OCI-LY7 (cell line): ENCODE measurements at places on chromosomes 11 and 22. TPM values are rescaled to one million over a fixed set of nuclear protein-coding genes. Genes with fewer than 3 reads are reported as not detected.

DNA sequence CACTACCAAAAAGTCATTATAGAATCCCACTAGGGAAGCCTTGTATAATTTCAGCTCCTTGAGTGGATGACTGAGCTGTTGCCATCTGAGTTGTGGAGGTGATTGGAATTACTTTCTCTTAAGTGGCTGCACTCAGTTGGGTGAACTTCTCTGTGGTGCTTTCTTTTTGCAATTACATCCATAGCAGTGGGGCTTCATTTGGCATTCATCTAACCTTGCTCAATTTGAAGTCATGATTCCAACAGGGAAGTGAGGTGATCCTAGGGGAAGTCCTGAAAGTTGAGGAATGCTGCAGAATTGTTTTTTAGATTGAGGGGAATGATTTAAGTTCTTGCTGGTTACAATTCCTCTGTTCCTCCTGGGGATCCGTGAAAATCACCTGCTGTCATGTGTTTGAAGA is 39.6 kb downstream of the ARHGAP42 start:
- no peak for DNase-seq

- no peak for DNase-seq
Measured at GRCh38 chr11:77370217-77370616, 68.7 kb upstream of the GDPD4 start.

GRCh38 chr22:45971408-45972028 is 5.4 kb downstream of the WNT7B start:
- DNase-seq: no peak

DNA sequence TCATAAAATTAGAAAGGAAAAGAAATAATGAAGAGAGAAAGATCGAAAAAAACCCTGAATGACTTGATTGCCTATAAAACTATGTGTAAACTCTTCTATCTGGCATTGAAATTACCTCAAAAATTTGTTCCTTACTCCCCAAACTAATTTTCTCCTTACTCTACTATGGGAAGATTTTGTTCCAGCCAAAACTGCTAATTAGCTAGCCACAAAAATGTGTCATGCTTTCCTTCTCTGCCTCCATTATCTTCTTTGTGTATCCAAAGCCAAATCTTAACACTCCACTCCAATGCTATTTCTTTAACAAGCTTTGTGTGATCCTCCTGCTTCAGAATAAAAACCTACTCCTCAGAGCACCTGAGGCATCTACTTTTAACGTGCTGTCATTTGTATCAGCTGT is 831.2 kb downstream of the METTL15 start:
- DNase-seq: no peak

DNA sequence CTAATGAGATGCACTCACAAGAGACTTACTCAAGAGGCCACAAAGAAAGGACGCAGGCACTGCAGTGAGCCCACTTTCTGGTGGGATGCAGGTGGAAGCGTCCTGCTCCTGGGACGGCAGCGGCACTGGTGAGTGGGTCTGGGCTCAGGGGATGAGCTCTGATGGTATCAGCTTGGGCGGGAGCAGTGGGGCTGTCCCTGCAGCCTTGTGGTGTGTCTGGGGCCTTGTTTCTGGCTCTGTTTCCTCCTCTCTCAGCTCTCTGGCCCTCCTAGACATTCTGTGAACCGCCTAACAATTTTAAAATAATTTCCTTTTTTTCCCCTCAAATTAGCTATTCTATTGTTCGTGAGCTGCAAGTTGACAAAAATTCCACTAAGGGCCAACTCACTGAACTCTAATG is 8.8 kb upstream of the ST14 start:
- DNase-seq: no peak

GRCh38 chr22:35887296-35887875 is 141.2 kb downstream of the RBFOX2 start:
- DNase-seq: no peak

GRCh38 chr22:23058063-23058462 is 12.3 kb upstream of the GNAZ start:
- DNase-seq: no peak

DNA sequence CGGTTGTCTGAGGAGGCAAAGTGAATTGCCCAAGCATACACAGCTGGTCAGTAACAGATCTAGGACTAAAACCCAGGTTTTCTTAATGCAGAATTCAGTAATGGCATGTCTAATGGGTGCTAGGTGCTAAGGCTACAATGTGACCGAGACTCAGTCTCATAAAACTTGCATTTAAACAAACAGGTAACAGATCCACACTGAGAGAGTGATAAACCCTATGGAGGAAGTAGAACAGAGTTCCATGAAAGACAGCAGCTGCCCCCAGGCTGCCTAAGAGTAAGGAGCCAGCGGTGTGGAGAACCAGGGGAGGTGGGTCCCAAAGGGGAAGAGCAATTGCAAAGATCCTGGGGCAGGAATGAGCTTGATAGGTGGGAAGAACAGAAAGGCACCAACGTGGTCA is 27.3 kb downstream of the MMP13 start:
- DNase-seq: no peak

DNA sequence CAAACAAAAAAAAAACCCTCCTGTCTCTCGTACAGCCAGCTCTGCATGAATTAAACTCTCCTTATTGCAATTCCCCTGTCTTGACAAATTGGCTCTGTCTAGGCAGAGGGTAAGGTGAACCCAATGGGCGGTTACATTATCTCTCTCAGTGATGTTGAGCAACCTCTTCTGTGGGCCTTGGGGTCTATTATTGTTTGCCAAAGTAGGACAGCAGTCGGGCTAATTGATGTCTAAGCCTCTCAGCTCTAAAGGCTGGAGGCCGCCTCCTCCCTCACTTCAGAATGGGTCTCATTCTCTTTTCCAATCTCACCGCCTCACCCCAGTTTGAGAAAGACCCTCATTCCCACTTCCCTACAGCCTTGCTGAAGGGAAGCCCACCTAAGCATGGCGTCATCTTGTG is 1.3 kb upstream of the SLC25A45 start:
- DNase-seq: no peak

- DNase-seq: no peak
Measured at GRCh38 chr11:95641495-95641894, 148.1 kb downstream of the FAM76B start.

DNA sequence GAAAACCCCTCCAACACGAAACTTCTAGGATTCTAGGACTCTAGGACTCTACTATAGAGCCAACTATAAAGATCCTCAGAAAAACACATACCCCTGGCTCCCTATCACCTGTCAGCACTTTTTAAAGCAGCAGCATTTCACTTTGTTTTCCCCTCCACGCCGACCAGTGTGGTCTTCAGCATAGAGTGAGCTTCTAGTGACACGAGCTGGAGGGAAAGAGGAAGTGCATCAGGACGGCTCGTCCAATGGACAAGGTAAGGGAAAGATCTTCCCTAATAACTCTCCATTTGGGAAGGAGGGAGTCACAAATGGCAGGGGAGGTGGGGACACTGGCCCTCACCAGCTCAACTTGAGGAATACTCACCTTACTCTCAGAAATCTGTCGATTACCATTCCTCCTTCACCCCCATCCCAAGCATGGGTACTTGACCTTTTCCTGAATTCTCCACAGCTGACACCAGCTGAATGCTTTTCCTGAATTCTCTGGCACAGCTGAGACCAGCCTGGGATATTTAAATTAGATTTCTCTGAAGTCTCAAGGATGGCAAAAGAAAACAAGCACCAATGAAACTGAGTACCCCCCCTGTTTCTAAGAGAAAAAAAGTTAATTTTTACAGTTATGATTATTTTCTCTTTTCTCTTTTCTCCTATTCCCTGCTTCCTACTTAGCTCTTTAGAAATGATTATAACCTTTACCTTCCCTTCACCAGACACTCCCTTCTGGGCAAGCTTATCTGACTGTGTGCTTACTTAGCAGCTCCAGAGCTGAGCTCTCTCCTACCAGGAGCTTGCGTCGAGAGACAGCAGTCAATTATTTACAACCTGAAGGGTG is 33.3 kb upstream of the NNMT start:
- DNase-seq: peak; percentile 50

DNA sequence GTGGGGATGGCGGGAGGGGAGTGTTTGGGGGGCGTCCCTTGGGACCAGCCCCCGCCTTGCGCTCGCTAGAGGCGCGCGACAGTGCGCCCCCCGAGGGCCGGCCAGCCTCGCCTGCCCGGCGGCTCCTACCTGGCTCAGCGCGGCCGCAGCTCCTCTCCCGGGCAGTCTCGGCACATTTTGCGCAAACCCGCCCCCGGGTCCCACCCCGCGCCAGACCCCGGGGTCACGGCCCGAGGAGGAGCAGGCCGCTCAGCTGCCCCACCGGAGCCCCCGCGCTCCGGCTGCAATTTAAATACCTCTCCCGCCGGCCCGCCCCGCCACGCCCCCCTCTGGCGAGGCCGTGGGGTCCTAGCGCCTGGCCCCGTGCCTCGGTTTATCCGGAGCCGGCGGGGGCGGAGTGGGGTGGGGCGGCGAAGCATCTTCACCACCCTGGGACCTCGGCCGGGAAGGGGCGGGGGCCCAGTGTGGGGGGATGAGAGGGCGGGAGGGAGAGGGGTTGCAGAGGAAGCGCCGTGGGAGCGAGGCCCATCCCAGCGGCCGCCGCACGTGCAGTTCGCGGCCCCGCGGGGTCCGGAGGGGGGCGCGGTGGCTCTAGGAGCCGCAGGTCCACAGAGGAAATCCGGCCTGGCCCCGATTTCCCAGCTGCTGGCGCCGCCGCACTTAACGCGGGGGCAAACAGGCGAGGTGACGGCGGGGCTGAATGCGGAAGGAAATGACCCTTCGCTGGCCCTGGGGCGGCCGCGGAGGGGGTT is at the start of gene LRRC32:
LRRC32 (minus strand) TSS at position 263 of the 752 bp plus-strand sequence. CDS start 4,793 bp downstream, outside the sequence.
- DNase-seq: peak; percentile 83

GRCh38 chr11:44709281-44709562 is 17.5 kb upstream of the TSPAN18 start:
- no peak for DNase-seq

- DNase-seq: no peak
Measured at GRCh38 chr11:107695446-107695845, 16.4 kb downstream of the SLN start.

DNA sequence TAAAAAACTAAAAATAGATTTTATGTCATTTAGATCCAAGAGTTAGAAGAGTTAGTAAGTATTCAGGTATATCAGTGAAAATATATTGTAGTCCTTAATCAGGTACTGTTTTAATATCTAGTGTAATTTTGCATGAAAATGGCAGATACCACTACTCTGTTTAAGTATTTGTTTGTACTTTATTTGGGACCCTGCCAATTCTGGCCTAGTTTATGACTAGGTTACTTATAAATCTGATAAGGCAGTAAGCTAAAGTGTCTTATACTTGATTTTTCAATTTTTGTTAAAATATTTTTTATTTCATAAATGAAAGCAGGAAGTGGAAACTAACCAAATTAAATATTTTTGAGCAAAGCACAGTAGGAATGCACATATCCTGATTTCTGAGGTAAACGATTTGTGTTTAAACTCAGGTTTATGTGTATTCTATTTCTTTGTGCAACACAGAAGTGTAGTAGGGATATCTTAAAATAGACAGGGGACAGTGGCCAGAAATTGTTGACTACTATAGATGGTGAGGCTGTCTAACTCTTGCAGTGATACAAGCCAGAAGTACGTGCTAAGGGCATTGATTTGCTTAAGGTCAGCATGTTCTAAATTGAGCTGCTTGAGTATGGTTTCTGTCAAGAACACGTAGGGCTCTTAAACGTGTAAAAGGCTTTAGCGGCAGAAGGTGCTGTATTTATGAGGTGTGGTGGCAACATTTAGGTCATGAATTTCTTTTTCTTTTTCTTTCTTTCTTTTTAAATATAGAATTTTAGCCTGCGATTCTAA is 34.0 kb downstream of the HIPK3 start:
- no peak for DNase-seq

DNA sequence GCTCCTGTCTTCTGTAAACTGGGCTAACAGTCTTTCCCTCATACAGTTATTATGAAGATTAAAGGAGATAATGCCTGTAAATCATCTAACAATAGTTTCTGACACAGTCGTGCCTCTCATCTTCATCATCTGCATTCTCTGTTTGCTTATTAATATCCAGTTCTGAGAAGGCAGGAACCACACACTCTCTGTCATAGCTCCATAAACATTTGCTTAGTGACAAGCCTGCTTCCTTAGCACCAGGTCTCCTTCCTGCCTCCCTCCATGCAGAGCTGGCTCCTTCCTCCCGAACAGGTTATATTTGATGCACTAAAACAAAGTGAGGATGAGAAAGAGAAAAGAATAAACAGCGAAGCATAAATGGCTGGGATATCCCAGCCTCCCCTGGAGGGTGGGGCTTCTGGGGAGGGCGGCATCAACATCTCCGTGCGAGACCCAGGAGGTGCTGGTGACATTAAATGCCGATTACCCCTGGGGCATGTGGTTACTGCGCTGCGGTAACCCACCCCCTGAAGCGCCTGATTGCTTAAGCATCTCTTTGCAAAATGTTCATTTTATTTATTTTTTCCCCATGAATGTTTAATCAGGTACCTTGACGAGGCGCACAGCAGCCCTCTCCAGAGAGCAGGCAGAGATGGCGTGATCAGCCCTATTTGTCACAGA is 404.9 kb downstream of the NXPE2 start:
- DNase-seq: no peak

- no peak for DNase-seq
Measured at GRCh38 chr11:84648471-84648870, 978.7 kb downstream of the DLG2 start.

GRCh38 chr11:12842933-12843636 is 166.0 kb upstream of the RASSF10 start:
- DNase-seq: peak; percentile 86

DNA sequence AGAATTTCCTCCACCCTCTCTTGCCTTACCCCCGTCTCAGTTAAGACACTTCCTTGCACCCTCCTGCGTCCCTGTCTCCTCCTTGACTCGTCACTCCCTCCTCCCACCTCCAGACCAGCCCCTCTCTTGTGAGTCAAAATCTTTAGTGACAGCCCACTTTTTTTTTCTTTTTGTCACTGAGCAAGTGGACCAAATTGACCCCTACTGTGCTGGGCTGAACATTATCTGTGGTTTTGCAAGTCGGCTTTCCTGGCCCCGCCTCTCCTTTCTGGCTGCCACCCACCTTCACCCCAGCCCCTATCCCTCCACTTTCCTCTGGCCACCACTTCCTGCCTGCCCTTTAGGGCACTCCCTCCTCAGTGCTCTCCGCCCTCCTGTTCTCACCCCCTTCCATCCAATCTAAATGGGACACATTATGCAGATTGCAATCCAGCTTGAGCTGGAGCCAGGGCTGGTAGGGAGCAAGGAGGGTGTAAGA is at the start of gene APLNR:
APLNR (minus strand) TSS at position 47 of the 478 bp plus-strand sequence. CDS start 246 bp downstream, outside the sequence.
- no peak for DNase-seq

DNA sequence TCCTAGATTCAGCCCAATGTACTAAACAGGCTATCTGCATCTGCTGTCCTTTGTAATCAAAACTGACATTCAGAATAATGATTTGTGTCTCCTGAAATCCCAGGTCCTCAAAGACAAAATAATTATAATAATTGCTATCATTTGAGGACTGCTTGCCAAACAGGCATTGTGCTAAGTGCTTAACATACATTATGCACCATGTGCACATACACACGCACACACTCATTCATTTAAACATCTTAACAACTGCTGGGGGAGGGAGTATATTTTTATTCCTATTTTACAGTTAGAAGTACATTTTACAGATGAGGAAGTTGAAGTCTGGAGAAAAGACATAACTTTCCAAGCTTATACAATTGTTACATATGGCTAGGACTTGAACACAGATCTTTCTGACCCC is 308.0 kb upstream of the ZC3H12C start:
- DNase-seq: no peak

GRCh38 chr11:95101935-95102334 is 12.3 kb downstream of the ENDOD1 start:
- DNase-seq: no peak

Gene CLTCL1
- total RNA-seq: 0.99 and 1.0 TPM in 2 replicates

Gene PAAF1
- 35.0 and 35.5 TPM in 2 replicates for total RNA-seq

Gene LRRC56
- total RNA-seq: 1.5 and 2.5 TPM in 2 replicates

Gene SSTR3
- total RNA-seq: 0.30 TPM in 2 replicates

Gene LRRC74B
- not detected in 2 replicates for total RNA-seq

Gene HTR3B
- not detected in 2 replicates for total RNA-seq

Gene OR51E2
- not detected in 2 replicates for total RNA-seq

Gene ANO5
- total RNA-seq: not detected in 2 replicates

Gene FOLR2
- total RNA-seq: 12.8 and 14.6 TPM in 2 replicates

Gene OR5B17
- not detected in 2 replicates for total RNA-seq

Gene OR2AG1
- not detected in 2 replicates for total RNA-seq

Gene KCNK4
- total RNA-seq: 0.80 and 0.92 TPM in 2 replicates
